ENCODE measurements at places on chromosomes 1 and 21. TPM values are rescaled to one million over a fixed set of nuclear protein-coding genes. Genes with fewer than 3 reads are reported as not detected.

The NHLH1 gene
- 0.62 TPM for total RNA-seq

The HMGCS2 gene
- not detected for total RNA-seq

The DNAH14 gene
- total RNA-seq: 16.5 TPM

The ACTA1 gene
- total RNA-seq: 1.7 TPM

The AXDND1 gene
- 0.78 TPM for total RNA-seq

The OR2L13 gene
- 3.4 TPM for total RNA-seq

The RAB25 gene
- not detected for total RNA-seq

The RBM11 gene
- total RNA-seq: 16.2 TPM
